ENCODE measurements at places on chromosomes 3 and 15.

DNA sequence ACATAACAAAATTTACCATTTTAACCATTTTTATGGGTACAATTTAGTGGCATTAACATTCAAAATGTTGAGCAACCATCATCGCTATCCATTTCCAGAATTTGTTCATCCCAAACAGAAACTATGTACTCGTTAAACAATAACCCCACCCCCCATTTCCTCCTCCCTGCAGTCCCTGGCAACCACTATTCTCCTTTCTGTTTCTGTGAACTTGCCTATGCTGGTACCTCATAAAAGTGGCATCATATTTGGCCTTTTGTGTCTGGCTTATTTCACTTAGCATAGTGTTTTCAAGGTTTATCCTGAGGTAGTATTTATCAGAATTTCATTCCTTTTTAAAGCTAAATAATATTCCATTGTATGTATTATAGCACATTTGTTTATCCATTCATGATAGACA lies 32.4 kb downstream of the C3orf80 start:
- DNase-seq = no peak

GRCh38 chr15:78977591-78978347 lies 32.9 kb upstream of the CTSH start:
- DNase-seq = no peak

GRCh38 chr3:101999177-101999779 lies 150.0 kb downstream of the NFKBIZ start:
- no peak for DNase-seq

DNA sequence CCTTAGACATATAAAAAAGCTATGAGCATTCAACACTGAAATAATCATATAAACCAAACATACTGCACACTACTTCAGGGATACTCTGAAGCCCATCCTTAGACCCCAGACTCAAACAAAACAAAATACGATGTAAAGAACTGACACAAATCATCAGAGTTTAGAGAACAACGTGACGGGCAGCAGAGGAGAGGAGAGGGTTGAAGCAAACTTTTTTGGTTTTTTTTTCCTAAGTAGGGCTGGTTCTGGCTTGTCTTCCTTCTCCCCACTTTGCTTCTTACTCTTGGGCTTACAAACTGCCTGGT lies 34.7 kb downstream of the GAP43 start:
- no peak for DNase-seq

DNA sequence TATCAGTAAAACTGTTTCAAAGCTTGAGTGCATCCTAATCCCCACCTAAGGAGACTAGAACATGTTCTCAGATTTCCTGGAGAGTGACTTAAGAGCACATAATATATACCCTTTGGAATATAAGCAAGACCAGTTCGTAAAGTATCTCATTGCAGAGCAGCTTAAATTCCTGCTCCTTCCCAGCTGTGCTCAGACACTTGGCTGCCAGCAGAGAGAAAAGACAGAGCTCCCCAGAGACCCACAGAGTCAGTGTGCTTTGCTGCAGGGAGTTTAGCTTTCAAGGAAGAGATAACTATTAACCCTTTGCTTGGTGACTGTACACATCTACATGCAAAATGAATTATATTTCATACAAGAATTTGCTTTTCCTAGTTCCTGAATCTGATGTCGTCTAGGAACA lies 338.1 kb upstream of the ARHGEF26 start:
- no peak for DNase-seq

DNA sequence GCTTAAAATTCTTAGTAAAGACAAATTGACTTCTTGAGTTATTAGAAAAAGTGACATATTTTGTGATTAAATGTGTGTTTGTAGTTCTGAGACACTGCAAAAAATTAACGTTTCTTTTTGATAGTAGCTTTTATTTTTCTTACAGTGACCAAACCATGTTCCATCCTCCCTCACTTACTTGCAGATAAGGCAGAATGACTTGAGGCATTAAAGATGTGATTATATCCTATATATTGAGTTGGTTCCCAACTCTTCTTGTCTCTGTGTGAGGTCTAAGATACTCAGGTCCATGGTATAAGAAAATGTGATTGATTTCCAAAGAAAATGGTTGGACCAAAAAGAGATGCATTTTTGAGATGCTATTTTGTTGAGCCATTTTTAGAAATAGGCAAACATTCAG lies 238.3 kb upstream of the NR2F2 start:
- DNase-seq = no peak

DNA sequence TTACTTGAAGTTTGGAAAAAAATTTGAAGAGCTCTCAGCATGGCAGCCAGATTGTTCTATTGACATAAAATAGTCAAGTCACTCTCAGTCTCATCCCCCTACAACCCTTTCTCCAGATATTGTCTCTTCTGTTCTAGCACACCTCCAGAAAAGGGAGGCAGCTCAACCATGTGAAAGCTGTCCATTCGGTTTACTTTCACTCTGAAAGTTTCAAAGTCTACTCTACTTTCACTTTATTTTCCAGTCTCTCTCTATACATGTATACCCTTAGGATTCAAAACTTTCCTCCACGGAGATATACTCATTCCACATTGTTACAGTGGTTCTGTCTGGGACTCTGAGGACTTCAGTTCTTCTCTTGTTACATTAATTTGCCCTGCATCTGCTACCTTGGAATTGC lies 111.0 kb upstream of the STAC start:
- DNase-seq = no peak

Data from NCI-H187 (cell line).